ENCODE measurements at places on chromosomes 1 and 21.

DNA sequence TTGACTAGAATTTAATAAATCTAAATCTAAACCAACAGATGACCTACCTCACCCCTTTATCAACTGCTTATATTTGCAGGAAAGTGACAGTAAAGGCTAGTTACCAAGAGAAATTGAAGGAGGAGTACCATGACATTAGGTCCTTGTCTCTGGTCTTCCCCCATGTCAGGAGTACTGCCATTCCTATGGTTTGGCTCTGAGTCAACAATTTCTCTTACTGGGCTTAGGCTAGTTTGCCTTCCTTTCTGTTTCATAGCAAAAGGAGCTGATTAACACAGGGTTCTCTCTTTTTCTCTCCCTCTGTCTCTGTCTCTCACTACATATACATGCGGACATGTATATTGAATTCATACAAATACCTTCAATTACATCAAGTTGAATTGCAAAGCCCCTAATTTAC, 579.9 kb downstream of the DPYD start:
- no peak for DNase-seq

GRCh38 chr1:204199579-204199978, 3.3 kb upstream of the KISS1 start:
- no peak for DNase-seq

DNA sequence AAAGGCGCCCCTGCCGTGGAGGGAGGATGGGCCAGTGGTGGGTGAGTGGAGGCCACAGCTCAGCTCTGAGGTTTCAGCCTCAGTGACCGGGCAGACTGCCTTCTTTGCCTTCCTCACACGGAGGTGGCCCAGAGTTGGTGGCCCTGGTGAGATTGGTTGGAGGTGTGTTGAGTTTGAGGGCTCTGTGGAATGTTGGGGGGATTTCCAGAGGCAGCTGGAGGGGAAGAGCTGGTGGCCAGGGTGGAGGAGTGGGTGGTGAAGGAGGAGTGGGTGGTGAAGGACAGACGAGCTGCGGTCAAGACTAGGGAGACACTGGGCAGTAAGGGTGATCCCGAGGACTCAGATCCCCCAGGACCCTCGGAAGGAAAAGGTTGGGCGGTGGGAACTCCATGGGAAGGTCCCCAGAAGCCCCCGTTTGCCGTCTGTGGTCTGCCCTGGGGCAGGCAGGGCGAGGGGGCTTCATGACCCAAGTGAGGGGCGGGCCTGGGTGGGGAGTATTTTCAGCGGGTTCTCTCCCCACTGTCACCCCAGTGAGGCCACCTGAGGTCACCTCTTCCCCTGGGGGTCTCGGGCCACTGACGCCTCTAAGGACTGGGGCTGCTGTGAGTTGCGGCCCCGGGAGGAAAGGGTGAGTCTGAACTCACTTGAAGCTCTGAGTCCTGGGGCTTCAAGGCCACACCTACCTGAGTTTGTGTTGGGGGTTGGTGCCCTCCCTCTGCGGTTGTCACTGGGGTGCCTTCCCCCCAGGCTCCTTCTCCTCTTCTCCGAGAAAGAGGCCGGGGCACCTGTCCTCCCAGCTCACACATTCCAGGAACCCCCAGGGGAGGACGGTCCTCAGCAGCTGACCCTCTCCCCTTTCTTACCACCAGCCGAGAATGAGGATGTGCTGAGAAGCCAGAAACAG, 22.7 kb upstream of the PIK3CD start:
- DNase-seq = no peak

DNA sequence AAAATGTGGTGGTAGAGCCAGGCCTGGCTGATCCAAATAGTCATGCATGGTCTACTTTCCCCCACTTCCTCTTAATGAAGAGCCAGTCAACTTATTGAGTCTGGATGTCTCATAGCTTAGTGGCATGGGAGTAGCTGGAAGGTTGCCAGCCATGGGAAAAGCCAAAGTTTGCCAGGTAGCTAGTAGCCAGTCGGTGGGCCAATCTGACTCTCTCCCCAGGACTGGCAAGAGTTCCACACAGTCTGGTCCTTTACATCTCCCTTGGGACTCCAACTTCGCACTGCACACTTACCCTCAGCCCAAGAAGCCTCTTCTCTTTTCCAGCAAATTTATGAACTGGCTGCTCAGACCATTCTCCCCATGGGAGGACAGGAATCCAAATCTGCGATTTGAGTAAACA, 8.3 kb downstream of the WARS2 start:
- no peak for DNase-seq

DNA sequence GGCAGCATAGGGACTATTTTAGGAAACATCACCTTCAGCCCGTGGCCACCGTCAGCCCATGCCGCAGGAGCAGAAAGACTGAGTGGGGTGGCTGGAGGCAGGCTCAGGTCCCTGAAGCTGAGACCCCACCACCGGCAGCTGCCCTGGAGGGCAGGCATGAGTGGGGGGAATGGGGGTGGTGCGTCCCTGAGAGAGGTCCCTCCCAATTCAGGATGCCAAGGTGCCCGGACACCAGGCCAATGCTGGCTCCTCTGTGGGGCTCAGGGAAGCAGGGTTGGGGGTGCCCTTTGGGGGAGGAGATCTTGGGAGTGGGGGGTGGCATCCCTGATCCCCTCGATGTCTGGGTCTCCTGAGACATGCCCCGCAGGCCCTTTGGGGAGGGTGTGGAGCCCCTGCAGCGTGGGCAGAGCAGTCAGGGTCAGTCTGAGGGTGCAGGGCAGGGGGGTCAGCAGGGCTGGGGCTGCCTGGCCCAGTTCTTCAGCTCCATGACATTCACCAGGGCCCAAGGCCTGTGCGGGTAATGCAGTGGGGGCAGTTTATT, 998 bp upstream of the TTC34 start:
- no peak for DNase-seq

GRCh38 chr1:11691302-11691914, at the start of gene DRAXIN:
TSS of gene DRAXIN (plus strand) at chr1:11691710. CDS start at chr1:11706259, 14,549 bp downstream.
- no peak for DNase-seq

GRCh38 chr1:248622570-248623001, 12.3 kb downstream of the OR2T11 start:
- peak; percentile 60 for DNase-seq

GRCh38 chr1:175067362-175068106, at the start of gene TNN:
TSS of gene TNN (plus strand) at chr1:175067833. CDS start at chr1:175077419, 9,586 bp downstream.
- no peak for DNase-seq

GRCh38 chr1:186303911-186304310, 71.1 kb downstream of the TPR start:
- DNase-seq = no peak

GRCh38 chr1:114108751-114109255, 44.9 kb downstream of the SYT6 start:
- peak; percentile 73 for DNase-seq

- no peak for DNase-seq
Observed at GRCh38 chr1:221688488-221688843, 53.4 kb downstream of the DUSP10 start.

GRCh38 chr1:184563308-184563707, 176.5 kb downstream of the C1orf21 start:
- peak; percentile 26 for DNase-seq

DNA sequence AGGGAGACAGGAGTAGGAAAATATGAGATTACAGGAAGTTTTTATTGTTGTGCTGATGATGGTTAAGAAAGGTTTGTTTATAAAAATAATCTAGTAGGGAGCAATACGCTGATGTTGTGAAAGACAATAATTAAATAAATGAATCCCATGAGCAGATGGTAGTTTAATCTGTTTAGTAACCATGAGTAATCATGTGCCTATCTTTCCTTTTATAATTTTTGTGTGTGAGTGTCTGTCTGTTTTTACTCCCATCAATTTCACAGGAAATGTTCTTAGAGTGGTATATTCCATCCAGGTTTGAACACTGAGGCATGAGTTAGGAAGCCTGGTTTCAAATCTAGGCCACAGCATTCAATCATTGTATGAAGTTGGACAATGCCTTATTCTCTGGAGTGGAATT, 180.5 kb downstream of the OLFM3 start:
- no peak for DNase-seq

- DNase-seq = no peak
Observed at GRCh38 chr1:44103270-44104131, 15.1 kb upstream of the KLF17 start.

DNA sequence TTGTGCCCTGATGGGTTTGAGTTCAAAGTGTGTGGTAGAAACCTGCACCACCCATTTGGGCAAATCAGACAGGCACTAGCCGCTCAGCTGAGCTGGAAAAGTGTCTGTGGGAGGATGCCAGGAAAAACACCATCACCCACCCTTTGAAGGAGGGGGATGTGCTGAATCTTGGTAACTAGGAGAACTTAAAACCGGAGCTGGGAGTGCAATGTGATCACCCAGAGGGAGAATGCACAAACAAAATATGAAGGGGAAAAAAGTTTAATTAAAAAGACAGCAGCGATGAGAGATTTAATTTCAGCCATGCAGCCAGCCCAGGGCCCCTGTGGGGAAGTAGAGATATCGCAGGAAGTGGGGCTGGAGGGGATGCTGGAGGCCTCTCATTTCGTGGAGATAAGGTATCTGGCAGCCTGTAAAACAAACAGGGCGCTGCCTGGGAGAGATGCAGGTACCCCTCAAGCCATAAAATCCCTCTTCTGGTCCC, 86.8 kb upstream of the BCAR3 start:
- DNase-seq = no peak

DNA sequence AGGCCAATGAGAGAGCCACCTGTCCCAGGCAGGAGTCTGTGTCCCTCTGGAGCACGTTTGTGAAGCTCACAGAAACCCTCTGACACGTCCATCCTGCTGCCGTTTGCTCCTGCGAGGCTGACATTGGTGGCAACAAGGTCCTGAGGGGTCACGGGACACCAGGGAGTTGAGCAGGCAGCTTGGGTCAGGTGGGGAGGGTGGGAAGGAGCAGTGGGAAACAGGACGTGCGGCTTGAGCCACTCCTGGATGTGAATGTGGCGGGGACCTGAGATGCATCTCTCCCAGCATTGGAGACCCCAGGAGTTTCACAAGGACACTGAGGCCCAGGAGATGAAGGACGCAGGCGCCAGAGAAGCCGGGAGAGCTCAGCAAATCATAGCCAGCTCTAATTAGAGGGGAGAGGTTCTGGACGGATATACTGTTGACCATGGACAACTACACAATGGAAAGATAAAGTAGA, 149.0 kb downstream of the PEX14 start:
- DNase-seq = no peak

GRCh38 chr1:27872059-27872801, at the start of gene THEMIS2:
TSS of gene THEMIS2 (plus strand) at chr1:27872544. CDS start at chr1:27872572, 28 bp downstream.
- peak; percentile 43 for DNase-seq

GRCh38 chr1:200299571-200299970, 110.3 kb downstream of the ZNF281 start:
- DNase-seq = no peak

GRCh38 chr1:117372863-117373412, 5.7 kb downstream of the MAN1A2 start:
- DNase-seq = no peak

DNA sequence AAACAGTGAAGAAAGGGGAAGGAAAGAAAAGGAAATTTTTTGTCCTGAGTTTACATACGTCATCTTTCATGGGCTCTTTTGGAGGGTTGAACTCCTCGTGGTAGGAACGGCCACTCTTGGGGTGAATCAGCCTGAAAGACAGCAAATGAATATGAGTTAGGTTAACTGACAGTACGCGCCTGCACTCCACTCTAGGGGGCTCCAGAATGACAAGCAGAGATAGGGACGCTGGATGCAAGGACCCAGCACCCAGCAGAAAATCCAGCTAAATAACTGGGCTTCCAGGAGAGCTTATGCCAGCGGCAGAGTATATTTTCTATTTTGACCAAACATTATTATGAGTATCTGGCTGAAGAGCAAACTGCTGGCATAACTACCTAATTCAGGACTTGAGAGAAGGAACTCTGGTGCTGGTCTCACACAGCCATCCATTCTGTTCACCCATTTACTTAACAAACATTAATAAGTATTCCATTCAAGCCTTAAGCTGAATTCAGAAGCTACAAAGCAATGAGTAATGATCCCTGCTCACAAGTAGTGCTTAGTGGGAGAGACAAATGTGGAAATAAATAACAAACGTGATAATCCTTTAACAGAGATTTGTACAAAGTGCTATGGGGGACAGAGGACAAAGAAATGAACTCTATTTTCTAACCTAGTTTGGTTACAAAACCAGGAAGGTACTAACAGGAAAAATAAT, 22.1 kb downstream of the AK2 start:
- DNase-seq = no peak

GRCh38 chr21:17334484-17334883, 178.4 kb upstream of the CXADR start:
- no peak for DNase-seq

GRCh38 chr1:237999426-238000052, 108.8 kb upstream of the ZP4 start:
- no peak for DNase-seq

GRCh38 chr1:170893655-170894297, 41.6 kb upstream of the MROH9 start:
- DNase-seq = no peak

DNA sequence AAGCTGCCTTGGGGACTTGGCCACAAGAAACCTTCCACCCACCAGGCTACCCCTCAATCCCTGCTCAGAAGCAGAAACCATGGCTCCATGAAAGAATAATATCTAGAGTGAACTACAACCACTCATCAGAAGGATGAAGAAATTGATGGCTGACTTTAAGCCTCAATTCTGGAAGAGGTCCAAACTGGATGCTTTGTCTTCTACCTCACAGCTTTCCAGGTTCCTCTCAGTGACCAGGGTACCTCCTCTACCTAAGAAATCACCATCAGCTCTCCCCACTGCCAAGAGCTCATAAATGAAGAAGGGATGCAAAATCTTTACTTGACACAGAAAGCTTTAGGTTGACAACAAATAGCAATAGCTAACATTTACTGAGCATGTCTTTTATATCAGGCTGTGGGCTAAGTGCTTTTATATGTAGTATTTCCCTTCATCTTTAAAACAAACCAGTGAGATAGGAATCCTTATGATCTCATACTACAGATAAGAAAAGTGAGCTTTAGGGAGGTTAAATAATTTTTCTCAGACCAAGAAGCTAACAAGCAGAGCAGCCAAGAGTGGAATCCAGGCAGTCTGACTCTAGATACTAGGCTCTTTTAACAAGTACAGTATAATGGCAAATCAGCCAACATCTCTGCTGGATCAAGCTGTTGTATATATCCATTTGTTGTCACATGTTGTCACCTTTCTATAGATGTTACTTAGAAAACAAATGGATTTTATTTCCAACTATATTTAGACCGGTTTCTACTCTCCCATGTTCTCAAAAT, 243.0 kb upstream of the SGIP1 start:
- DNase-seq = no peak

GRCh38 chr1:22932803-22933470, 39.7 kb downstream of the LACTBL1 start:
- DNase-seq = no peak

GRCh38 chr1:91791691-91792488, 94.1 kb downstream of the TGFBR3 start:
- DNase-seq = no peak

DNA sequence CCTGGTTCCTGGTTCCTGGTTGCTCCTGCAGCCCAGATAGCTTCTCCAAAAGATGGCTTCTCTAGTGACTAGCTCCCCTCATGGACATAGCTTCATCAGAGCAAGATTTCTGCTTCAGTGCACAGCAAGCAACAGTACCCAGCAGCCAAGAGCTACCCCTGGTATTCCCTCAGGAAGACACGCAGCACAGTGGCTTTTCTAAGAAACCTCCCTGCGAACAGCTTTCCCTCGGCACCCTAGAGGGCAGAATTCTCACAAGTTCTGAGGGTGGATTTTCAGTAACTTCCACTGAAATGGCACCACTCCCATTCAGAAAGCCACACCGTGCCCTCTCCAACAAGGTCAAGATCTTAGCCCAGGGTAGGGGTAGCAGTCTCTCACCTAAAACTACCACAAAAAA, 128.2 kb downstream of the EIF4G3 start:
- no peak for DNase-seq

- no peak for DNase-seq
Observed at GRCh38 chr1:209037064-209037463, 546.5 kb upstream of the CAMK1G start.

All from inflammatory macrophage (primary cell).